ENCODE measurements at places on chromosomes 1 and 21.

DNA sequence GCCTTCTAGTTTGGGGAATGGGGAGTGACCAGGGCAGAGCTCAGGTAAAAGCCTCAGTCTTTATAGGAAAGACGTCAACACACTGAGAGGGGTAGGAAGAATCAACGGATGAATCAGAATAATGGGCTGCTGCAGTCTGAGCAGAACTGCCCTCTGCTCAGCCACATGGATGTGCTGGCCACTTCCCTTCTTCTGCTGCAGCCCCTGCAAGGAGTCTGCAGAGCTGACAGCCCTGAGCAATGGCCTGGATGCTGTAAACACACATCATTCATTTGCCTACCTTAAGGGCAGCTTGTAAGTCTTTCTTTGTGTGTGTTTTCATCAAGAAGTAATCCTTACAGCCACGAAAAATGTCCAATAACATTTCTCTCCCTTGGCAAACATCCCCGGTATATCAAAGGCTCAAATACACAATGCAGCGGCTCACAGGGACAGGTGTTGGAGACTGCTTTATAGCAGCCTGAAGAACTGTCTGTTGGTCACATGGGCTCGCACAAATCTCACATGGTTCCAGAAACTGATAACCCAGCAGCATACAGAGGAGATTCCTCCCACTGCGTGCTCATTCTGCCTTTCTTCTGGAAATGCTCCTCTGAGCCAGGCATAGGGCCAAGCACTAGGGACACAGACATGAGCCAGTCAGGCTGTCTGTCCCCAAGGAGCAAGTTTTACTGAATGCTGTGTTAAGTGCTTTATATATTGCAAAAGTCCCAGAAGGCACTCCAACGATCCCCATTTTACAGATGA, 110.1 kb downstream of the HMGB4 start:
- no peak for DNase-seq

GRCh38 chr1:234751678-234752077, 141.7 kb upstream of the IRF2BP2 start:
- DNase-seq: no peak

DNA sequence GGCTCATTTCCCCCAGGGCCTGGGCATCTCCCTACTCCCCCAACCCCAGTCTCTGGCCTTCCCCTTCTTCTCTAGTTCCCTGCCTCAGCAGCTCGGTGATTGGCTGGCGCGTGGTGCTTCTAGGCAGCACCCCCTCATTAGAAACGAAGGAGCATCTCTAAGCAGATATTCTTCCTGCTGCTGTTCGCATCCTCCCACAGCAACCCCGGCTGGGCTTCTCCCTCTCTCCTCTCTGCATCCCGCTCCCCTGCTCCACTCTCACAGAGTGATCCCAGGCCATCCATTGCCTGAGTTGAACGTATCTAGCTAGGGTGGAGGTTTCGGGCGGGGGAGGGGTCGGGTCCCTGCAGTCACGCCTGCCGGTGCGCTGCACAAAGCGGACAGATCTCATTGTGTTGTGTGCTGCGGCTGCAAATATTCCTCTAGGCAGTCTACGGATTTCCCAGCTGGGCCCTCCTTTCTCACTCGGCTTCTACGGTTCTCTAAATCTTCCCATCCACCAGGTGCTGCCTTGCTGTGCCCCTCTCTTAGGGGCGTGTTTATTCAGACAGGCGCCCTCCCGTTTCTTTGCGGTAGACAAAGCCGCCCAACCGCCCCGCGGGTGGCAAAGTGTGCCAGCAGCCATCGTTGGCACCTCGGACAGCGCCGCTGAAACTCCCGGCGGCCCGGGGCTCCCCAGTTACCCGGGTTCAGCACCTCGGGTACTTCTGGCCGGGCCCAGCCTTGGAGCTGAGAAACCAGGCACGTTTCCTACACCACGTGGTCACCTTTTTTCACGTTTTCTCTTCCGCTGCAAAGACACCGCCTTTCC, 2.2 kb downstream of the CACNA1E start:
- no peak for DNase-seq

GRCh38 chr1:171623651-171624331, 1.7 kb downstream of the MYOCOS start:
- DNase-seq: no peak

- no peak for DNase-seq
Measured at GRCh38 chr1:1304331-1305299, 3.1 kb downstream of the ACAP3 start.

DNA sequence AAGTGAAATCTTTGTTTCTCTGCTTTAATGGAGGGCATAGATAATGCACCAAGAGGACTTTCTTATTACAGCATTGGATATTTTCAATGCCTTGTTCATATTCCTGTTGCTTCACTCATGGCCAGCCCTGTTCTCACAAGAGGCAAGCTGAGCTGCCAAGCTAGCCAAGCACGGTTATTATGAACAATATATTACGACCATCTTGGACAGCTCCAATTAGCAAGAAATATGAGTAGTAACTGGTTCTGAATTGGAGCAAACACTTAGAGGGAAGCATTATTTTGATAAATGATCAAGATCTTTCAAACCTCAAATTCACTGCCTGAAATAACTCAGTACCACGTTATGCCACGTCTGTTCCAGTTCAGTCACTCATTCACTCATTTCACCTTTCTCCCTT, 159.8 kb downstream of the SETD4 start:
- no peak for DNase-seq

DNA sequence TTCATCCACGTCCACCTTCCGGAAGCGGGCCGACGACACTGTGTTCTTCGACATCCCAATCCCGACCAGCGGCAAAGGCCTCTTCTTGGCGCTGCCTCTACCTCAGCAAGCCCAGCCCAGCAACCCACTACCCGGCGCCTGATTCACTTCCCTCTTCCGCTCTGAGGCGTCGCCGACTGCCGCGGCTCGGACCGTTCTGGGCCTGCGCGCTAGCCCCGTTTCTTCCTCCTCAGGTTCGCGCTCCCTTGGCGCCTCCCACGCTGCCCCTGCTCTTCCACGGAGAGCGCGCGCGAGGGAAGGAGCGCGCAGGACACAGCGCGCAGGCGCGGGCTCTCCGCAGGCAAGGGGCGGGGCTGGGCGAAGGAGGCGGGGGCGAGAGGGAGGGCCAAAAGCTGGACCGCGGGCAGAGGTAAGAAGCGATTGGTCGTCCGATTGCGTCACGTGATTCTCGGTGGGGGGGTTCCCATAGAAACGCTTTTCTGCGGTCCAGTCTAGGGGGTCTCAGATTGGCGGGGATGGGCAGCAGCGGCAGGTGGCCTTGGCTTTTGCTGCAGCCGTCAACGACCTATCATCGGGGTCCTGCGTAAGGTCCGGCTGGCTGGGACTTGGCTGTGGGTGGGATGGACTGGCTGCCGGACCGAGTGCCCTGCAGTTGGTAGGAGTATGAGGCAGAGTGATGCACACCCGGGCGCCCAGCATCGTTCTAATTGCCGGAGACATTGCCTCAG, at the start of gene ARPC5:
Gene ARPC5, minus strand, starts transcription at position 178 of the 728 bp plus-strand sequence. Its CDS starts 124 bp downstream, at position 54.
- peak; percentile 97 for DNase-seq

DNA sequence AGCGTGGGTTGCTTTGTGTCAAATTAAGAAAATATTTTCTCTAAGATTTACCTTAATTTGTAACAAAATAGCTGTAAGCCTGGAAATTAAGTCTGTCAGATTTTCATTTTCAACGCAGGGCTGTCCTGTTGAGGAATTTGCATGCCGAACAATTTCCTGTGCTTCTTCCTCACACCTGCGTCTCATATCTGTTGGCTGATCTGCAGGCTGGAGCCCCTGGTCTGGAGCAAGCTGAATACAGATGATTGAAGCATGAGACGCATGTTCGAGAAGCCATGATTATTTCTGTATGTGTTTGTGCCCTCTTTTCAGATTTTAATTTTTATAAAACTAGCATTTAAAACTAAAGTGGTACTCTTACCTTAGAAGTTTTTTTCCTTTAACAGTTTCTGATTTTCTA, 9.8 kb downstream of the MIXL1 start:
- no peak for DNase-seq

DNA sequence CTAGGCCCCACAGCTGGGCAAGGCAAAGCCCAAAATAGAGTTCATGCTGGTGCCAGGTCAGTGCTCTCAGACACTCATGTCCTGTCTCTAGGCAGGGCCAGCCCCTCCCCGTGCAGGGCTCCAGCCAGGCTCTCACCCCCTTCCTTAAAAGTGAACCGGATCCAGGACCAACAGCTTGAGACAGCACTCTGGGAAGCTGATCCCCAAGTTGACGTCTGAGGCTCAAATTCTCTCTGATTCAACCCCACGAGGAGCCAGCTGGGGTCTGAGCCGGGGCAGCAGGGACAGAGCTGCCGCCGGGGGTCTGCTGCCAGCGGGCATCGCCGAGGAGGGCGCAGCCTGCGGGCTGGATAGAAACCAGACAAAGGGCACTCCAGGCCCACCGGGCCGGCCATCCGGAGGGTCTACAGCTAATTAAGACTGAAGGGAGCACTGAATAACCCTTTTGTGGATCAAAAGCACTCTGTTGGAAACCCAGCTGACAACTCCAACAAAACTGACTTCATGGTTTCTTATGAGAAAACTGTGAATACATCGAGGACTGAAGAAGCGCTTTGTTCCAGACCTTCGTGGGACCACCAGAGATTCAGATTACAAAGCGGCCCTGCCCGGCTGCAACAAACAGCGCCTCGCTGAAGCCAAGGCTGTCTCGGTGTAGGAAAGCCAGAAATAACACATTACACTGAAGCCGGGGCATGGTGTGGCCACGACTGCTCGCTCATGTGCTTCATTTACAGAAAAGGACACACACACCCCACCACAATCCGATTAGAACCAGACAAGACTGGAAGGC, 95.8 kb downstream of the PSMG1 start:
- no peak for DNase-seq

- DNase-seq: no peak
Measured at GRCh38 chr1:201310986-201311355, 27.7 kb downstream of the PKP1 start.

- DNase-seq: peak; percentile 27
Measured at GRCh38 chr1:152188673-152189591, 29.9 kb upstream of the RPTN start.

DNA sequence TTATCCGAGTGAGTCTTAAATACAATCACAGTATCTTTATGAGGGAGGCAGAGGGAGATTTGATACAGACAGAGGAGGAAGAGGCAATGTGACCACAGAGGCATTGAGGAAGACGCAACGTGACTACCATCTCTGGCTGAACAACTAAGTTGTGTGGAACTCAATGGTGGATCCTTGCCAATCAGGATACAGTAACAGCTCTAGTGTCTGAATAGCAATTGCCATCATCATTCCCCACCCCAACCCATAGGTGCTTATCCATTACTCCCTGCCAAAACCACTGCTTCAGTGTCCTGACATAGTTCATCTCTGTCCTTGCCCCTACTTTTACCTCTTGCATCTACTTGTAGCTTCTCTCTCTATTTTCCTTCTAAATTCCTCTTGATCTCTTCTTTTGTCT, 20.5 kb upstream of the RHBDL2 start:
- DNase-seq: no peak
